ENCODE measurements at places on chromosomes 7 and 10.

- no peak for DNase-seq
These were observed 14.1 kb upstream of the CRCP start for GRCh38 chr7:66100408-66101050.

GRCh38 chr10:29353305-29353704 lies 64.4 kb downstream of the LYZL1 start:
- DNase-seq = no peak

DNA sequence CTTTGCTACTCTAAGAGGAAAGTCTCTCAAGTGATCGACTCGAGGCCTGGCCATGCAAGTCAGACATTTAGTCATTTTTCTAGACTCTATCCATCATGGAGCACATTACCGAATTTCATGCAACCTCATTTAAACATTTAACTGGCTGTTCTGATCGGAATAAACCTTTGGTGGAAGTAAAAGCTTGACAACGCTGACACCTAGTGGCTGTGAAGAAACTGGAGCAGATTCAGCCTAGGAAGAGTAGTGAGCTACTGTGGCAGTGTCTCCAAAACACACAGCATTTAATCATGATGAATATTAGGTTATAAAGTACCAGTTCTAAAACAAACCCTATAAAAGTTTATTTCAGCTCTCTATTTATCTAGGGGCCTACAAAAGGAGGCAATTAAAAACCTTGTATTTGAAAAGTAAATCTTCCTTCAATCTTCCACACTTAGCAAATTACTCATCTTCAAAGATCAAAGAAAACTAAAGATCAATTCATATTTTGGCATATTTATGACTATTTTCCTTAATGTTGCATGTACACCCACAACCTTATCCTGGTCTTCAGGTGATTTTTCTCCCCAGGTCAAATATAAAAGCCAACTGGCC lies 175.0 kb downstream of the CTNNA3 start:
- DNase-seq = no peak

GRCh38 chr10:123772645-123773508 lies 106.7 kb downstream of the GPR26 start:
- DNase-seq = no peak

- no peak for DNase-seq
These were observed 32.0 kb downstream of the SRRM3 start for GRCh38 chr7:76233538-76234281.

- DNase-seq = peak; percentile 57
These were observed 99.2 kb downstream of the GRK5 start for GRCh38 chr10:119306514-119306951.

All from stimulated activated CD8-positive, alpha-beta memory T cell treated with anti-CD3 and anti-CD28 coated beads, Interleukin-15, amount 100 ng/mL, for 1 hour (primary cell).